Activated naive CD8-positive, alpha-beta T cell treated with anti-CD3 and anti-CD28 coated beads for 36 hours (primary cell): ENCODE measurements at places on chromosomes 5 and 9. TPM values are rescaled to one million over a fixed set of nuclear protein-coding genes. Genes with fewer than 3 reads are reported as not detected.

Gene GPR151
- not detected for total RNA-seq

Gene CAMK2A
- total RNA-seq: not detected

Gene PRUNE2
- not detected for total RNA-seq

Gene RARS1
- 153 TPM for total RNA-seq

Gene CEL
- 2.3 TPM for total RNA-seq

- H3K27me3 ChIP-seq: peaks cover 3% of the 10 kb centered on the region
- H3K27ac ChIP-seq: no peak overlapping the region
- DNase-seq: no peak
- no peaks in the 10 kb centered on the region for H3K36me3 ChIP-seq
- H3K4me3 ChIP-seq: no peak overlapping the region
These were observed 572.9 kb downstream of the ACTL7B start for GRCh38 chr9:108282872-108283271.

- no peaks in the 10 kb centered on the region for H3K4me1 ChIP-seq
- no peak overlapping the region for H3K27ac ChIP-seq
- no peak overlapping the region for H3K4me3 ChIP-seq
- no peaks in the 10 kb centered on the region for H3K27me3 ChIP-seq
- no peaks in the 10 kb centered on the region for H3K36me3 ChIP-seq
These were observed 156.2 kb downstream of the MED10 start for GRCh38 chr5:6222121-6222520.

GRCh38 chr9:90127923-90128322 is 514.7 kb downstream of the DIRAS2 start:
- no peaks in the 10 kb centered on the region for H3K4me1 ChIP-seq
- DNase-seq: no peak
- no peaks in the 10 kb centered on the region for H3K27me3 ChIP-seq
- no peak overlapping the region for H3K27ac ChIP-seq
- H3K4me3 ChIP-seq: no peak overlapping the region

- no peak overlapping the region for H3K4me3 ChIP-seq
- peaks cover 31% of the 10 kb centered on the region for H3K27me3 ChIP-seq
- no peak for DNase-seq
- no peaks in the 10 kb centered on the region for H3K36me3 ChIP-seq
These were observed 1.5 kb upstream of the ADAMTSL1 start for GRCh38 chr9:18472435-18472834.

GRCh38 chr5:83370957-83371356 is 100.6 kb upstream of the VCAN start:
- H3K36me3 ChIP-seq: no peaks in the 10 kb centered on the region
- DNase-seq: no peak
- no peaks in the 10 kb centered on the region for H3K27me3 ChIP-seq
- H3K27ac ChIP-seq: no peak overlapping the region
- no peaks in the 10 kb centered on the region for H3K4me1 ChIP-seq
- no peak overlapping the region for H3K4me3 ChIP-seq

- no peak overlapping the region for H3K27ac ChIP-seq
- H3K36me3 ChIP-seq: no peaks in the 10 kb centered on the region
- no peak for DNase-seq
- peaks cover 34% of the 10 kb centered on the region for H3K27me3 ChIP-seq
- peaks cover 5% of the 10 kb centered on the region for H3K4me1 ChIP-seq
These were observed 4.4 kb downstream of the FGF10 start for GRCh38 chr5:44384816-44385215.

DNA sequence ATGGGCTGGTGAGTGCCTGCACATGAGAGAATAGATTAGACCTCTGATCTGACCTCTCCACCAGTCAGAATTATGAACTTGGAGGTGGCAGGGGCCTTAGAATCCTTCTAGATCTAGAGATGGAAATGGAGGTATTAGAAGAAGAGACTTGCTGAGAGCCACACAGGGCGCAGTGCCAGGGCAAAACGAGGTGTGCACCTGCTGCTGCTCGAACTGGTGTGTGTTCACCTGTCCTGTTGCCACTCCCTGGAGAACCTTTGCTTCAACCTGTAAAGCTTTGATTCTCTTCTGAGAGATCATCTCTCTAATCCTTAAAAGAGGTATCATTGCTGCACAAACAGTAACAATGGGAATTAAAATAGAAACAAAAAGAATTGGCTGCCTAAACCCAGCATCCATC is 24.9 kb downstream of the FRMPD1 start:
- H3K4me3 ChIP-seq: no peak overlapping the region
- DNase-seq: no peak
- H3K4me1 ChIP-seq: no peaks in the 10 kb centered on the region
- peaks cover 8% of the 10 kb centered on the region for H3K27me3 ChIP-seq
- H3K27ac ChIP-seq: no peak overlapping the region

- peak; percentile 31 for DNase-seq
- H3K36me3 ChIP-seq: peaks cover 8% of the 10 kb centered on the region
- peak overlapping the region; percentile 88 for H3K27ac ChIP-seq
- H3K4me1 ChIP-seq: peaks cover 29% of the 10 kb centered on the region
- peaks cover 34% of the 10 kb centered on the region for H3K27me3 ChIP-seq
These were observed 644 bp downstream of the NIM1K start for GRCh38 chr5:43192558-43193180.

GRCh38 chr5:56269216-56269927 is 36.2 kb upstream of the ANKRD55 start:
- no peaks in the 10 kb centered on the region for H3K27me3 ChIP-seq
- DNase-seq: peak; percentile 6
- no peak overlapping the region for H3K4me3 ChIP-seq
- H3K4me1 ChIP-seq: peaks cover 16% of the 10 kb centered on the region

GRCh38 chr5:93257616-93258015 is 323.4 kb downstream of the NR2F1-AS1 start:
- DNase-seq: no peak
- no peaks in the 10 kb centered on the region for H3K36me3 ChIP-seq
- H3K4me1 ChIP-seq: no peaks in the 10 kb centered on the region
- H3K27ac ChIP-seq: no peak overlapping the region
- peaks cover 4% of the 10 kb centered on the region for H3K27me3 ChIP-seq
- H3K4me3 ChIP-seq: no peak overlapping the region

DNA sequence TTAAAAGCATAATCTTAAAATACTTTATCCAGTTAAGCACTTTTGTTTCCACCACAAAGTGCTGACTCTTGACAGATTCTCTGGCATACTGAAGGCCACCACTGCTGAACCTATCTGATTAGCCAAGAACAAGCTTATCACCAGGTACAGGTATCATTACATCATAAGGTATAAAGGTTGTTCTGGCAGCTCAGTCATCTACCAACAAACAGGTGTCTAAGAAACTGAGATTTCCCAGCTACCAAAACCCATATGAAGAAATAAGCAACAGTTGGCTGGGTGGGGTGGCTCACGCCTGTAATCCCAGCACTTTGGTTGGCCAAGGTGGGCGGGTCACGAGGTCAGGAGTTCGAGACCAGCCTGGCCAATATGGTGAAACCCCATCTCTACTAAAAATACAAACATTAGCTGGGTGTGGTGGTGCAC is 5.0 kb downstream of the MTMR12 start:
- H3K4me3 ChIP-seq: no peak overlapping the region
- no peak overlapping the region for H3K27ac ChIP-seq
- DNase-seq: no peak
